ENCODE measurements at places on chromosomes 5 and 9.
A peak's percentile ranks its signal among the peaks of the same experiment; 100 is the strongest.

DNA sequence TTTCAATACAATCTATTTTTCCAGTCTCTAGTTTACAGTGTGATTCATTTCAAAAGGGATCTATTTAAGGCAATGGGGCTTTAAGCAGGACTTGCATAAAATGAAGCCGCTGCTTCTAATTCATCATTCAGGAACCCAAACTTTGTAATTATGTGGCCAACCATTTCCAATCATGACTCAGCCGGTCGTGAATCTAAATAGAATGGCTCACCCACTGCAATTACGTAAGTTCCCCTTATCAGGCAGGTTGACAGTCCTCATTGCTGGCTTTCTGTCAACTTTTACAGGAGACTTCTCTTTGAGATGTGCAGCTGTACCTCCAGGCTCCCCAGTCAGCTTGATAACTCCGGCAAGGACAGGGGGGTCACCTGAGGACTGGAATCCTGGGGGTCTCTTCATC lies 152.8 kb upstream of the DAP start:
- peak; percentile 67 for DNase-seq

DNA sequence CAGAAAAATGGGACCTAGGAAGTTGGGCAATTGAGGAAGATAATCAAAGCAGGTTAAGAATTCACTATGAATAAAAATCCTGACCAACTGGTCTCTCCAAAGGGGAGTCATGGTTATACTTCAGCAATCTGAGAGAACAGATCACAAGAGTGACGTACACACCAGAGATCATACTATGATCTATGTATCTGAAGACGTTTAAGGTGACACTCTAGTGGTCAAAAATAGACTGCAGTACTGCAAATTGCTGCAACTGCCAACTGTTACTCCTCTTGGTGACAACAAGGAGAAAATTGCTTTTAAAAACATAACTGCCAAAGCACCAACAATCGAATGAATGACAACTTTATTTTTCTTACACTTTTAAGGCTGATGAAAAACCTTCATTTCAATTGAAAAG lies 4.9 kb downstream of the AK6 start:
- peak; percentile 51 for DNase-seq

DNA sequence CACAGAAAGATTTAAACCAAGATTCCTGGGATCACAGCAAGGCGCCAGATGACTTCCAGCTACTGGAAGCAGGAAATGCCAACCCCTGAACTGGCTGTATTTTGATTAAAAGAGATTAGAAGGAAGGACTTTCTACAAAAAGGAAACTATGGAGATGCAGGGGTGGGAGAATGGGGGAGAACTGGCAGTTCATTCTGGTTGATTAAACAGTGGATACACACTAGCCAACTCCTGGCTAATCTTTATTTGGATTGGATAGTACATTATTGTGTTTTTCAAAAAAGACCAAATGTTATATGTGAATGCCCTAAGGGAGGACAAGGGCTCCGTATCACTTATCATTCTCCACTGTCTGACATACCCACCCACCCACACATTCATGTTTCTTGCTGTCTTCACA lies 93.2 kb downstream of the CDO1 start:
- DNase-seq: no peak

DNA sequence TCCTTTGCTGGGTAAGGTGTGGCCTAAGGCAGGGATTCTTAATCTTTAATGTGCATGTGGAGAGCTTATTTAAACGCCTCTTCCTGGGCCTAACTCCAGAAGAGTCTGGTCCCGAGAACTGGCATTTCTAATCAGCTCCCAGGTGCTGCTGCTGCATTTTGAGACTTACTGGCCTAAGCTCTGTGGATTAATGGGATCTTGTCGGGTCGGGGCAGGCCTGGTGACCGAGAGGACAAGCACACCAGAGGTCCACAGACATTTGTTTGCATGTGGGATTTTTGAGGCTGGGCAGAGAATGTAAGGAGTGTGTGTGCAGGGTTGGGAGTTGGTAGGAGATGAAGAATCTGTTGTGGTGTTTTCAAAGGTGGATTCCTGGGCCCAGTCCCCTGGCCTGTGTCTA lies 95.0 kb upstream of the DAP start:
- no peak for DNase-seq

DNA sequence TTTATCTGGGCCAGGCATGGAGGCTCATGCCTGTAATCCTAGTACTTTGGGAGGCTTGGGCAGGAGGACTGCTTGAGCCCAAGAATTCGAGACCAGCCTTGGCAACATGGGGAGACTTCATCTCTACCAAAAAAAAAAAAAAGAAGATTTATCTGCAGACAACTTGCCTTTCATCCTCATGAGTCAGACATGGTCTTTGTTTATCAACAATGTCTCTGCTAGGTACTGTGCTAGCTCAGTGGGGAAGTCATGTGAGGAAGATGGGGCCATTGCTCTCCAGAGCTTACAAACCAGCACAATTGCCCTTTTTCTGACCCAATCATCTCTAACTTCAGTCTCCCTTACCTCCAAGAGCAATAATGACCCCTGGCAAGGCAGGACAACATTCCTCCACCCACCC lies 1.6 kb downstream of the URM1 start:
- no peak for DNase-seq

DNA sequence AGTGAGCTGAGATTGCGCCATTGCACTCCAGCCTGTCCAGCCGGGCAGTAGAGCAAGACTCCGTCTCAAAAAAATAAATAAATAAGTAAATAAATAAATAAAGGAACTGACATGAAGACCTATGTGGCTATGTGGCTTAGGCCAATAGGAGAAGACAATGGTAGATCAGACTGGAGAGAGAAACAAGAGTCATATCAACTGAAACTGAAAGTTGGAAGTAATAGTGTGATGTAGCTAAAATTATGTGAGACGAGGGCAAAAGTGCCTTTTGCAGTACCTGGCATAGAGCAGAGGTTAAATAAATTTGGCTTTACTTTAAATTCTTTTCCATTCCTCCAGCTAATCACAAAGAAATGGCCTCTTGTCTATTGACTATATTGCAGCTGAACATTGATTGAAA lies 7.3 kb downstream of the FBP2 start:
- DNase-seq: no peak

DNA sequence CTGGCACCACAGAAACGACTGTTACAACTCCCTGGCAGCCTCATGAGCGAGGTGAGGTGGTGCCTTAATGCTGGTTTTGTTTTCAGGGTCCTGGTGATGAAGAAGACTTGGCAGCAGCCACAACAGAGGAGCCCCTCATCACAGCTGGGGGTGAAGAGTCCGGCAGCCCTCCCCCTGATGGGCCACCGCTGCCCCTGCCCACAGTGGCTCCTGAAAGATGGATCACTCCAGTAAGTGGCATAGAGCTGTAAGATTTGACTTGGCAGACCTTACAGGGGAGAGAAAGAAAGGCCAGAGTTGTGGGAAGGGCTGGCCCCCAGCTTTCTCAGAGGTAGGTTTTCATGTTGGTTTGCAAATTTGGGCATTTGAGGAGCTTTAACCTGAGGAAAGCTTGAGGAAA lies 72.2 kb downstream of the COL15A1 start:
- DNase-seq: no peak

- DNase-seq: no peak
These were observed at the start of gene ZFP2 for GRCh38 chr5:178895615-178896571. Gene ZFP2 (plus strand): TSS chr5:178895913. CDS start chr5:178931314, 35,401 bp downstream.

- no peak for DNase-seq
These were observed 77.0 kb upstream of the ZSWIM6 start for GRCh38 chr5:61254969-61255555.

DNA sequence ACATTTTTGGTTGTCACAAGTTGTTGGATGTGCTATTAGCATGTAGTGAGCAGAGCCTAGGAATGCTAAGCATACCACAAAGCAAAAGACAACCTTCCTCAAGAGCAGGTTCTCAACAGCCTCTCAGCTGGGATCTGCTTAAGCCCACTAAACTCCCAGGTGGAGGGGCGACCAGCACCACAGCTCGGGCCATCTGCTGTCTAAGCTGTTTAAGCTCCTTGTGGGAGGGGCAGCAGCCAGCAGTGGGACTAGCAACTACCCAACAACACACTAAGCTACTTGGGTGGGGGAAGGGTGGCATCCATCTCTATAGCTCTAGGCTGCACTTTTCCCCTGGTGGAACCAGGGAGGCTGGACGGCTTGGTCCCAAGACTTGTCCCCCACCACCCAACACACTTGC lies 1052.7 kb upstream of the ARRDC3 start:
- no peak for DNase-seq

DNA sequence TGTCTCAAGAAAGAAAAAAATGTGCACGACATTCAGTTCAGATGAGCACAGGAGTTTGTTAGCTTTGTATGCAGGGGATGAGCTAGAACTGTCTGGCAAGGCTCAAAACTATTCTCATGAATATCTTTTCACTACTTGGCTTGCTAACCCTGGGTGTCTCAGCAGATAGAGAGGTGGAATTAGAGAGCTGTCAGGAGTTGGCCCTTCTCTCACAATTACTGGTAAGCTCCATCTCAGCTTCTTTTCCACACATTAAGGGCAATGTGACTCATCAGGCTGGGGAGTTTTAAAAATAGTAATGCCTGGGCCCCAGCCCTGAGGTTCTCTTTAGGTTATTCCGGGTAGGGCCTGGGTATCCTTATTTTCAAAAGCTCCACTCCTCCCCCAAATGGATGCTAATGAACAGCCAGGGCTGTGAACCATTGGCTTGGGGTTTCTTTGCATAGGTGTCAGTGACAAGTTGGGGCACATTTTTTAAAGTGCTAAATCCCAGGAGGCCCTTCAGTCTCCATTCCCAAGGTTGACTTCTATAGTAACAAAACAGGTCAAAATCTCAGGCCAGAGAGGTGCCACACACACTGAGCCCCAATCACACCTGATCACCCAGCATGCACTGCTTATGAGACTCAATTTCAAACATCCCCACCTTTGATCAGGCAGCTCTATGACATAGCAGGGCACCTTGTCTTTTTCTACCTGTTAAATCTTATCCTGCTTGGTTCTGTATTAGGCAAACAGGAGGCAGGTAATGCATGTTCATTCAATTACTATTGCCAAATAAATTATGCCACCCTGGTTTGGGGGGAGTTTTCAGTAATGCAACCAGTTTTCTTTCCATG lies 239.7 kb upstream of the DAP start:
- DNase-seq: no peak

DNA sequence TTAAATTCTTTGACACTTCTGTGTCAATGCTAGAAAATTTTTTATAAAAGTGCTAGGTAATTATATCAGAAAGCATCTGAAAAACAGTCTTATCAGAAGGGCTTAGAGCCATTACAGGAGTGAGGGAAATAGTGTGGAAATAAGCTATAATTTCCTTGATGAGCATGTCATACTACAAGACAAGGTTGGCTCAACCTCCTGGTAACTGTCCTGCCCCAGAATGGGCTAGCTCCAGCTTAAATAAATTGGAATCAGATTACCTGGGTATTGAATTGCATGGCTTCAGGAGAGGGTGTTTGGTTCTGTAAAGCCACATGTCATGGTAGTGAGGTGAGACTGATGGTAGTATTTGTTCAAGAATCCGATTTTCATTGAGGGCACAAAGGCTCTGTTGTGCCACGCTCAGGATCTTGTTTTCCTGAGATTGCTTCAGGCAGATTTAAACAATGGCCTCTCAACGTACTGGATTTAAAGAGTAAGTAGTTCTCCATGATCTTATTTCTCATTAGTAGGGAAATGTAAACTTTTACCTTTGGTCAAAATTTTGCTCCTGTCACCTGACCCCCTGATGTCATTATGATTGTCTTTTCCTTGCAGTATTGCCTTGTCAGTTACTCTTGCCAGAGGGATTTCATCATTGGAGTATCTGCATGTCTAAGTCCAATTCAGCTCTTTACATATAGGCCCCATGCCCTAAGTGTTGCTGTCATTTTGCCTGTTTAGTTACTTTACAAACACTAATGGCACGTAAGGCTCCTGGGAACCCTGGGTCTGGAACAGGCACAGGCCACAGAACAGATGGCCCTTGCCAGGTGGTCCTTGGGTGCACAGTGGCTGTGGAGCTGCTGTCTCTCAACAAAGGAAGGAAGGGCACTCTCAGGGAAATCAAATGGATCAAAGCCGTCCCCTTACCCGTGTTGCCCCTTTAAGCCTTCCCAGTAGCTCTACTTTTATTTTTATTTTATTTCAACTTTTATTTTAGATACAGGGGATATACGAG lies 21.3 kb downstream of the TRIO start:
- DNase-seq: no peak

Measured in KBM-7 (cell line).